ENCODE measurements at places on chromosomes 13 and 19.

DNA sequence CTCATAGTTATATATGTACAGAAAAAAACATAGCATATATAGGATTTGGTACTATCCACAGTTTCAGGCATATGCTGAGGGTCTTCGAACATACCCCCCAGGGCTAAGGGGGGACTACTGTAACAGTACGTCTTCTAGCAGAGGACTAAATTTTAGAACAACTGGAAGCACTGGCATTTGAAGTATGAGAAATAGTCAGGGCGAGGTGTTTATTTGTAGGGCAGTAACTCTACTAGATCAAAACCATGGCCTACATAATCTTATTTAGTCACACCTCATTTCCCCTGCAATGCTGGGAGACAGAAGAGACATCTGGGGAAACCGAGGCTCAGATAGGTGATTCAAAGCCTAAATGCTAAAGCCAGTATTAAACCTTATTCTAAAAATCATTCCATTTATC is 245.6 kb downstream of the DCT start:
- DNase-seq, result no peak

GRCh38 chr19:16836115-16837034 is 7.2 kb downstream of the SIN3B start:
- peak; percentile 39 for DNase-seq

GRCh38 chr19:58345558-58345957 is 7.7 kb downstream of the A1BG start:
- DNase-seq, result no peak

GRCh38 chr19:22620401-22620800 is 13.7 kb upstream of the ZNF492 start:
- DNase-seq, result no peak

GRCh38 chr13:81106348-81106747 is 765.4 kb upstream of the SPRY2 start:
- no peak for DNase-seq

DNA sequence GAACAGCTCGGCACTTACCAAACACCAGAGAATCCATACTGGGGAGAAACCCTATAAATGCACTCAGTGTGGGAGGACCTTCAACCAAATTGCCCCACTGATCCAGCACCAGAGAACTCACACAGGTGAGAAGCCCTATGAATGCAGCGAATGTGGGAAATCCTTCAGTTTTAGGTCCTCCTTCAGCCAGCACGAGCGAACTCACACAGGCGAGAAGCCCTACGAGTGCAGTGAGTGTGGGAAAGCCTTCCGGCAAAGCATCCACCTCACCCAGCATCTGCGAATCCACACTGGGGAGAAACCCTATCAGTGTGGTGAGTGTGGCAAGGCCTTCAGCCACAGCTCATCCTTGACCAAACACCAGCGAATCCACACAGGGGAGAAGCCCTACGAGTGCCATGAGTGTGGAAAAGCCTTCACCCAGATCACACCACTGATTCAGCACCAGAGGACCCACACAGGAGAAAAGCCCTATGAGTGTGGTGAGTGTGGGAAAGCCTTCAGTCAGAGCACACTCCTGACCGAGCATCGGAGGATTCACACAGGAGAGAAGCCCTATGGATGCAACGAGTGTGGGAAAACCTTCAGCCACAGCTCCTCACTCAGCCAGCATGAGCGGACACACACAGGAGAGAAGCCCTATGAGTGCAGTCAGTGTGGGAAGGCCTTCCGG is 8.3 kb downstream of the ZNF135 start:
- no peak for DNase-seq

- DNase-seq, result no peak
Observed at GRCh38 chr13:38685974-38686576, 802 bp upstream of the FREM2 start.

DNA sequence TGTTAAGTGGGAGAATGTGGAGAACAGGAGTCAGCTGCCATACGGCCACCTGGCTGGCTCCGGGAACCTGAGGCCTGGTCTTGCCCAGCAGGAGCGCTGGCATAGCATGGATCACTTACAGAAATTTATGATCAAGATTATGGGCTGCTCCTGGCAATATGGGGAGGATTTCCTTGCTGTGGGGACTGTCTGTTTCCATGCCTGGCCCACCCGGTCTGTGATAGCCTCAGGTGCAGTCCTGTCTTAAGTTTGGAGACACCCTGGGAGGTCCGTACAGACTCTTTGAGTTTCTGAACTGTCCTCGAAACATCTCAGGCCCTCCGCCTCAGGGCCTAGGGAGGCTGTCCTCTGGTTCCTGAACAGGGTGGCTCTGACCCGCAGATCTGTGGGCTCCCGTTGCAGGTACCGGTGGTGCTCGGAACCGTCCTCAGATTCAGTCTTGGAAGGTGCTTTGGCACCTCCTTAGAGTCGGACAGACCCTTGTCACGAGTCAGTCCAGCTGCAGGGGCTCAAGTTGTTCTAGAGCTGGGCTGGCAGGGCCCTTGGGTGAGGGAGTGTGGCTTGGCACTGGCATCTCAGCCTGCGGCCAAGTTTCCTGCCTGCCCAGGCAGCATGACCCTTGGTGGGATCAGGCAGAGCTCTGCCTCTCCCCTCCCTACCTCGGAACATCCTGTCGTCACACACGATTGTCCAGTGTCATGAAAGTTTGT is 4.9 kb downstream of the TFDP1 start:
- no peak for DNase-seq

GRCh38 chr13:100508996-100509395 is 79.6 kb downstream of the GGACT start:
- no peak for DNase-seq

GRCh38 chr19:57583521-57584416 is at the start of gene ZIK1:
Gene ZIK1, plus strand, starts transcription at chr19:57584145. Its CDS starts 212 bp downstream, at chr19:57584357.
- peak; percentile 92 for DNase-seq

DNA sequence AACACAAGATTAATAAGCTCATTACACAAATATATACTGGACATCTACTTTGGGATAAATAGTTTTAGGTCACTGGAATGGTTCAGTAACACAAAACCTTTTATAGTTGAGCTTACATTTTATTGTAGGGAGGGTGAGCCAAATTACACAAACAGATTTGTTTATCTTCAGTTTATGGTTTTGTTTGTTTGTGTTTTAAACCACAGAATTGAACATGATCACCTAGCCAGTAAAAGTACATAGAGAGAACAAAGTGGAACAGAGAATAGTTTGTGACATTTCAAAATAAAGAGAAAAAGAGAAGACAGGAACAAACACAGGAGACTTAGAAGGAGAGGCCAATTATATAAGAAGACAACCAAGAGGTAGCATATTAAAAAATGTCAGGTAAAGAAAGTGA is 1930.2 kb upstream of the PCDH20 start:
- DNase-seq, result no peak

GRCh38 chr13:22967669-22968068 is 213.1 kb upstream of the SGCG start:
- DNase-seq, result no peak

DNA sequence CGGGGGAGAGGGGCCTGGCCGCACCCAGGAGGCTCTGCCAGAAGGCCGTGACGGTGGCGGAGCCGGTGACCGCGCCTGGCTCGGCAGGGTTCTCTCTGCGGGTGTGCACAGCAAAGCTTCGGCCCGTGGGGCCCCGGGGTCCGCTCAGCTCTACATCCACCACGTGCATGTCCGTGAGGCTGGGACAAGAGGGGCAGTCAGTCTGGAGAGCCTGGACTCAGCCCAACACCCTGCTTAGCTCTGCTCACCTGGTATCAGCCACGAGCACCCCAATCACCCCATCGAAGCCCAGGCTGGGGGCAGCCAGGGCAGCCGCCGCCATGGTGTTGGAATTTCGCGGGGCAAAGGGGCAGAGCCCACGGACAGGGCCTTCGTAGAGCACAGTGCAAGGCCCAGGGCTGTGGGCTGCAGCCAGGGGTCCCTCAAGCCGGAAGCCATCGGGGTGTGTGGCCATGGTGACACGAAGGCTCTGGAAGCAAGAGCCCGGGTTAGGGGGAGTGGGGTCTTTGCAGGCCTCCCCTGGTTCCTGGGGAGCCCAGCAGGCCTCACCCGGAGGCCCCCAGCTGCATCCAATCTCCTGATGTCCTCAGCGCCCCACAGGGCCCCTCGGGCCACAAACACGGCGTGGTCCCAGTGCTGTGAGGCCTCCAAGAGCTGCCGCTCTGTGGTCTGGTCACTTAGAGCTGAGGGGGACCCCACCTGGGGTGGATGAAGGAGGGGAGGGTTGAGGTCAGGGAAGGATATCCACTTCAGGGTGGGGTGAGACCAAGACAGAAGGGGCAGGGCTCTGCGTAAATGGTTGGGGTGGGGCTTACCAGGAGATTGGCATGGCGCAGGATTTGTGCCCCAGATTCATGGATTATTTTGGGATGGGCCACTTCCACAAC is 1.4 kb downstream of the ASPDH start:
- DNase-seq, result no peak

DNA sequence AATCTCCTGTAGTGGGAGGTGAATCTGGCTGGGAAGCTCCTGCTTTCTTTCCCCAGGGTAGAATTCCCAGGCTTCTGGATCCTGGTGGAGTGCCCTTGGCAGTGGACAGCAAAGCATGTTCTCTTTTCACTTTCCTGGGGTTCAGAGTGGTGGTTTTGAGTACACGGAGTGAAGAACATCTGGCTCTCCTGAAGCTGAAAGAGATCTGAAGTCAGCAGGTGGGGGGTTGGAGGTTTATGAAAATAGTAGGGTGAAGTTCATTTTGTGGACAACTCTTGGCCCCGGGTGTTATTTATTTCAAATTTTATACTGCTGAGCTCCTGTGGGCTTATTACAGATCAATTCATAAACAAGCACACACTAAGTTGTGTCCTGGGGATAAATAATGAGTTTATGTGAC is 497.3 kb downstream of the KLF5 start:
- no peak for DNase-seq

- peak; percentile 15 for DNase-seq
Observed at GRCh38 chr13:49062297-49062896, 86.7 kb downstream of the FNDC3A start.

DNA sequence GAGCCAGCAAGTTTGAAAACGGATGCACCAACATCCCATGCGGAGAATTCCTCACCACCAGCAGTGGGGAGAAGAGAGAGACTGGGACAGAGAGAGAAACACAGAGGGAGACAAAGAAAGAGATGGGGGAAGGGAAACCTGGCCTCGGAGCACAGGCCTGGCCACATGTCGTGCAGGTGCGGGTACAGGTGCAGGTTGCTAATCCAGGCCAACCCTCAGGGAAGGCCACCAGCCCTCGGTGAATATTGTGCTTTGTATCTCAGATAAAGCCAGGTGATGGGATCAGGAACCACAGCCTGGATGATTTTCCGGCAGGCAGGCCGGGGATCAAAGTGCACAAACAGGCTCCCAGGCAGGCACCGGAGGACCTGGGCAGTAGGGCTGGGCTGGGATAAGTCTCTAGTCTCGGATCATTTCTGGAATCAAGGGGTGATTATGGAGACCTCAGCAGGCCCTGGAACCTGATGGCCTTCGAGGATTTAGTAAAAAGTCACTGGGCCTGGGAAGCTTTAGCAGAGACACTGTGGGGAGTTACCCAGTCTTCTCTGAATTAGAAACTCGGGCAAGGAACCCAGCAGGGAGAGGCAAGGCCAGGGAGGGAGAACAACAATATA is 3.7 kb downstream of the GAS6 start:
- no peak for DNase-seq

GRCh38 chr13:33645591-33646554 is 172.1 kb upstream of the RFC3 start:
- no peak for DNase-seq

DNA sequence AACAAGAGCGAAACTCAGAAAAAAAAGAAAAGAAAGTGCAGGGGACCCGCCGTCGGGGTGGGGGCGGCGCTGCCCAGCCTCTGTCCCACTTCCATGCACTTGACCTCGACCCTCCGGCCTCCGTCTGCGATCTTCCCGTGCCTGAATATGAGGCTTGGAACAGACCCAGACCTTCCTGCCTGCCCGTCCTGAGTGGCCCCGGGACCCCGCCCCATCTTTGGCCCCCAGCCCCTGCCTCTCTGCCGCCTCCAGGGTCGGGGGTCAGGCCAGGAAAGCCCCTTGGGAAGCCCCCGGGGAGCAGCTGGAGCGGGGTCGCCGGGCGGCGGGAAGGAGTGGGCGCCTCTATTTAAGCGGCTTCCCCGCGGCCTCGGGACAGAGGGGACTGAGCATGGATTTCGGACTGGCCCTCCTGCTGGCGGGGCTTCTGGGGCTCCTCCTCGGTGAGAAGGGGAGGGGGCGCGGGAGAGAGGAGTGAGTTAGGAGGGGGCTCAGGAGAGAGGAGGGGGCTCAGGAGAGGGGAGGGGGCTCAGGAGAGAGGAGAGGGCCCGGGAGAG is at the start of gene MADCAM1:
TSS of gene MADCAM1 (plus strand) at position 375 of the 554 bp plus-strand sequence. CDS start at position 389, 14 bp downstream.
- no peak for DNase-seq

- DNase-seq, result no peak
Observed at GRCh38 chr13:83881140-83881684, 1.1 kb downstream of the SLITRK1 start.

DNA sequence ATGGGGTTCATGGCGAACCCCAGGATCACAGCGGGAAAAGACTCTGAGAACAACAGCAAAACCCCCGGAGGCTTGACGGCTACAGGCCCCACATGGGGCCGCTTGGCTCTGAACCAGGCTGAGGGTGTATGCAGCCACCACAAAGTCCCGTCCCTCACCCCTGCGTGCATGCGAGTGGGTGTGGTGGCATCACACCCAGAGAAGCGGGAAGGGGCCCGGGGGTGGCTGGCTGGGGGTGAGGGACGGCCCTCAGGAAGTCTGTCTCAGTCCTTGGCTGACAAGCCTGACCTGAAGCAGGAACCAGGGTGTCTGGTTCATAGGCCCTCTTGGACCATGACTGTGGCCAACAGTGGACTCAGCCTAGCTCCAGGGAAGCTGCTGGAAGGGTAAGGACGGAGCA is 34.2 kb downstream of the CEBPG start:
- DNase-seq, result no peak

DNA sequence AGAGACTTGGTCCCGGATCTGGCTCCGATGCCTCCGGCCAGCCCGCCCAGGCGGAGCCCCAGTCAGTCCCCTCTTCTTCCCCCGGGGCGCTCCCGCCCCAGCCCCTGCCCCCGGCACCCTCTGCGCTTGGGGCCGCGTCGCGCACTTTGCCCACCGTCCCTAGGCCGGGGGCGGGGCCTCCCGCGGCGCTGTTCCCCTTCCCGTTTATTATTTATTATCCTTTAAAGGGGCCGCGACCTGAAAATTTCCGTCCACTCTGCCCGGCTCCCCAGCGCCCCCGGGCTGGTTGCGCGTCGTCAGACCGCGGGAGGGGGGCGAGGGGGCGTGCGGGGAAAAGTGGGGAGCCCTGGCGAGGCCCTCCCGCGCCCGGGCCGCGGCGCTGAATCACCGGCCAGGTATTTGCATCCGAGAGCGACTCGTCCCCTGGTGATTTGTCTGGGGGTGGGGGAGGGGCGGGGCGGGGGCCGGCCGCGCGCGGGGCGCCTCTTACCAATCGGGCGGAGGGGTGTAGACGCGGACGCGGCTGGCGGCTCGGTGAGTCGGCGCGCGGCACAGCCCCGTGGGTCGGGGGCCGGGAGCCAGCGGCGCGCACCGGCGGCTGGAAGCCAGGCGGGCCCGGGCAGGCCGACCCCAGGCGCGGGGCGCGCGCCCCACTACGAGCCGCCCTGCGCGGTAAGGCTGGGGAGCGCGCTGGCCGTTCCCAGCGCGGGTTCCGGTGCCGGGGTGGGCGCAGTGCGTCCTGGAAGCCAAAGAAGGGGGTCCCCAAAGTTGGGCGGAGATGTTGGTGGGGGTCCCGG is at the start of gene ARID3A:
TSS of gene ARID3A (plus strand) at position 510 of the 797 bp plus-strand sequence. CDS start 3,494 bp downstream, outside the sequence.
- DNase-seq, result peak; percentile 82

- DNase-seq, result peak; percentile 94
Observed at GRCh38 chr19:48872884-48873475, 759 bp downstream of the PPP1R15A start.

Data from IMR-90 (cell line).